ENCODE measurements at places on chromosomes 12 and 14.

- DNase-seq: no peak
These were observed 203.8 kb upstream of the RGS6 start for GRCh38 chr14:71728386-71728785.

GRCh38 chr14:75050852-75051555, at the start of gene MLH3:
Gene MLH3 (minus strand): TSS chr14:75051467. CDS start chr14:75049655, 1,812 bp downstream.
- DNase-seq: peak; percentile 80

DNA sequence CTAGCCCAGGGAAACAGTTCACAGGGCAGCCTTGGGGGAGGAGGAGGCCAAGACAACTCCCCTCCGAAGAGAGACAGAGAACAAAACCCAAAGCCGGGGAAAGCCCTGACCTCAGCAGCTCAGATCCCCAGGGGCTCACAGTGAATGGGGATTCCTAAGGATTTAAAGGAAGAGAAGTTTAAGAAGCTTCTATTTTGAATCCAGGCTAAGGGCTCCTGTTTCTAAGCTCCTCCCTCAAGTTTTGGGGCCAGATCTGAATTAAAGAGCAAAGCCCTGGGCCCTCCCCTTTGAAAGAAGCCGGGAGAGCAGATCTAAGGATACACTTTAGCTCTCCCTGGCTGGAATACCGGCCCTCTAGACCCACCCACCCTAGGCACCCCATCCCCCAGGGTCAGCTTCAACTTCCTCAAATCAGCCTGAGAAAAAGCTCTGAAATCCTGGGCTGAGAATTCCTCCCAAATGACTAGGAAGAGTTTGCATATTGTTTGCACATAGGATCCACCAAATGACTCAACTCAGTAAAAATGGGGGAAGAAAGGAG, 3.9 kb downstream of the KDM2B start:
- DNase-seq: no peak

GRCh38 chr12:26443309-26443708, 247.9 kb downstream of the SSPN start:
- DNase-seq: no peak

DNA sequence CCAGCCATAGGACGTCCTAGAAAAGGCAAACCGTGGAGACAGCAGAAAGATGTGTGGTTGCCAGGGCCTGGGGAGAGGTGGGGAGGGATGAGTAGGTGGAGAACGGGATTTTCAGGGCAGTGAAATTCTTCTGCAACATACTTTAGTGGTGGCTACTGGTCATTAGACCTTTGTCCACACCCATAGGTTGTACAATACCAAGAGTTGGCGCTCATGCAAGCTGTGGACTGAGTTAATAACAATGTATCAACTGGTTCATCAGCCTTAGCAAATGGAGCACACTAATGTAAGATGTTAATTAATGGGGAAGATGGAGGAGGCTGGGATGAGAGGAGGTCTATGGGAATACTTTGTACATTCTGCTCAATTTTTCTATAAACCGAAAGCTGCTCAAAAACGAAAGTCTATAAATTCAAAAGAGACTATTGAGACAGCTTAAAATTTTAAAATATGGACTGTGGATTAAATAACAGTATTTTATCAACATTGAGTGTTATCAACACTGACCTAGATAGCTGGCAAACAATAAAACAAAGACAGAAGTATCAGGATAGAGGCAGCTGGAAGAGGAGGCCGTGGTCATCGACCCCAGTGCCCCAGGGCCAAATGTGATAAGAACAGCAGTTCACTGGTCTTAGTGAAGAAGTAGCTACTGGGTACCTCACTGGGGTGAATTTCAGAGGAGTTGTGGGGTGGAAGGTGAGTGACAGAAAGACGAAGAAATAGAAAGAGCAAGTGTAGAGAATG, 90.9 kb downstream of the SYNE3 start:
- DNase-seq: no peak

GRCh38 chr12:85627584-85627983, 208.6 kb downstream of the RASSF9 start:
- DNase-seq: no peak

DNA sequence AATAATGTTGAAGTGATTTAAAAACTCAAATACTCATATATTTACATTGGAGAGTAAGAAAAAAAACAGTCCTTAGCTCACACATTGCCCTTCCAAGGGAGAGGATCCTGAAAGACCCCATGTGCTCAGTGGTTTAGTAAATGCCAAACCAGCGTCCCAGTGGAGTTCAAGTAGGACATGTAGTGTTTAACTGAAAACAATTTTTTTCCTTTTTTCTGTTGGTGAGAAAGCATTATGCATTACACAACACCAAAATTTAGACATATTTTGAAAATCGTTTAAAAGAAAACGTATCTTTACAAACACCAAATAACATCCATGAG, 33.6 kb downstream of the UBR7 start:
- DNase-seq: no peak

DNA sequence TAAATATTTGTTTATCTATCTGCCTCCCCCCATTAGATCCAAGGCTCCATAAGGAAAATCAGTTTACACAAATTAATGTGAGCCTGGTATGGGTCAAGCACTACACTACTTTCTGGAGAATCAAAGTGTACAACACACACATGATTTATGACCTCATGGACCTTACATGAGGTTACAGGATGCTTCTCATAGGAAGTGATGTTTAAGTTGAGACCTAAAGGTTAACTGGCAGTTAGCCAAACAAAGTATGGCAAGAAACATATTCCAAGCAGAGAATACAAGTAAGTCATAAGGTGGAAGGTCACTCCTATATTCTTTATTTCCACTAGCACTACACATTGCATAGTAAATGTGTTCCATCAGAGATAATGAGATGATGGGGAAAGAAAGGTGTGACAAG, 39.2 kb downstream of the OSBPL8 start:
- no peak for DNase-seq

- DNase-seq: no peak
These were observed 30.2 kb downstream of the BEGAIN start for GRCh38 chr14:100556936-100557505.

DNA sequence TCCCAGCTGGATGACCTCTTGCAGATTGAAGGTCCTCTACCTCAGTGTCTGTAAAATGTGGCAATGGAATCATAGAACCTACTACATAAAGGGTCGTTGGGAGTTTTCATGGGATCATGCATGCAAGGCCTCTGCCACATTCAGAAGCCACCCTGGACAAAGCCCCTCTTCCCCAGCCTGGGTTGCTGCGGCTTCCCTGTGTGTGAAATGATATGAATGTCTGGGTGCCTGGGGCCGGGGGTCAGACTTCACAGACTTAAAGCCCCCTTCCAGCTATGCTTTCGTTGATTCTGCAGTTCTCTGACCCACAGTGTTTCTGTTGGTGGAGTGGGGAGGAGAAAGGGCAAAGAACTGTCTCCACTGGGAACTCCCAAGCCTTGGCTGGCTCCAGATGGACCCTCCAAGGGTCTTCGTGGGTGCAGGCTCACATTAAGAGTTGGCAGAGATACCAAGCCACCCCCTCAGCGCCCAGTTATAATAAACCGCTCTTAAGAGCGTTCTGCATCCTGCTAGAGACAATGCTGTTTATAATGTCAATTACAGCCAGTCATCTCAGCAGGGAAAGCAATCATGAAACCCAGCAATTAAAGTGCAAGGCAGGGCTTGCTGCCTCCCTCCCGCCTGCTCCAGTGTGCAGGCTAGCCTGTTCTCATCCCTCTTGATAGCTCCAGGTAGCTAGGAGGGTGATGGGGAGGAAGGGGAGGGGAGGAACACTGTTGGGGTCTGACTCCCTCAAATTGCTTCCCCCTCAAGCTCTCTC, 210.9 kb upstream of the FKBP4 start:
- no peak for DNase-seq

DNA sequence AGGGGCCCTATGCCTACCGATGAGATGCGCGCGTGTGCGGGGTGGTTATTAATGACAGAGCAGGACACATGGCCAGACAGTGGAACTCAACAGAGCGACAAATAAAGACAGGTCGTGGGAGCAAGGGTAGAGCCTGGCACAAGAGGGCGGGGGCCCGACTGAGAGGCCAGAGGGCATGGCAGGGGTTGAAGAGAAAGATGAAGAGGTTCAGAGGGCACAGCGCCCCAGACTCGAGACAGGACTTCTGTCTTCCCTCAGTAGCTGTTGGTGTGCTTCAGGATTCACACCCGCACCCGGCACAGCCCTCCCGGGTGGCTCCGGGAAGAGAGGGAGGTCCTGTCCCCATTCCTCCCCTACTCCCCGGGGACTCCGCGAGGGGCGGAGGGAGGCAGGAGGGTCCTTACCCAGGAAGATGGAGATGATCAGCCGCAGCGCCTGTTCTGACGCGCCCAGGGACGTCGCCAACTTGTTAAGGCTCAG, 366 bp downstream of the LPCAT3 start:
- no peak for DNase-seq

DNA sequence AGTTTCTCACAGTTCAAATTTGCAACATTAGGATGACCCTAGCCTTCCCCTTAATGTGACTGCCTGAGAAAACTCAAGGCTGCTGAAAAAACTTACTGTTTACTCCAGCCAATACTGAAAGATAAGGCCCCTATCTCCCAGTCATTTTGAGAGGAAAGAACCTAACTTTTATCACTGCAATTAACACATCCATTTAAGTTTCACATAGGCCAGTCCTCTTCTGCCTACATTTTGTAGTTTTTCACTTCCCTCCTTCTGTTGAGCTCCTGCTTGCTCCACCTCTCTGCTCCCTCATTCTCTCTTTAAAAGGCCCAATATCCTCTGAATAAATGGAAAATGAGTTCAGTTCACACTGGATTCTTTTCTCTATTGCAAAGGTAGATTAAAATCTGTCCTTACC, 1996.2 kb upstream of the FLRT2 start:
- no peak for DNase-seq

DNA sequence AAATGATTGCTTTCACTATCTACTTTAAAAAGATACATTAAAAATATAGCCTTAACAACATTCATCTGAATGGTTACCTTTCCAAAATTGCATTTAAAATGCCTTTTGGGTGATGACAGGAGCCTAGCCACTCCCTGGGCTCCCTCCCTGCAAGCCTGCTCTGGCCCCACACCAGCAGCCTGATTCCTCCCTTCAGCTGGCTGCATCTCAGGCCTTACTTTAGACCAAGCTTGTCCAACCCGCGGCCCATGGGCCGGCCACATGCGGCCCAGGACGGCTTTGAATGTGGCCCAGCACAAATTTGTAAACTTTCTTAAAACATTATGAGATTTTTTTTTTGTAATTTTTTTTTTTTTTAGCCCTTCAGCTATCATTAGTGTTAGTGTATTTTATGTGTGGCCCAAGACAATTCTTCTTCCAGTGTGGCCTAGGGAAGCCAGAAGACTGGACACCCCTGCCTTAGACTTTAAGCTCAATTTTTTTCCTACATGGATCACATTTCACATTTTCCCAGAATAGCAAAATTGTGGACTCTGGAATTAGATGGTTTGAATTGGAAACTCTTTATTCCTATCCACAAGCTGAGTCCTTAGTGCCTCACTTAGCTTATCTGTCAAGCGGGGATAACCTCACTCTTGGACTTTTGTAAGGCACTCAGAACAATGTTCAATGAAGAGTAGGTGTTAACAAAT, 124.4 kb downstream of the MYRFL start:
- no peak for DNase-seq

DNA sequence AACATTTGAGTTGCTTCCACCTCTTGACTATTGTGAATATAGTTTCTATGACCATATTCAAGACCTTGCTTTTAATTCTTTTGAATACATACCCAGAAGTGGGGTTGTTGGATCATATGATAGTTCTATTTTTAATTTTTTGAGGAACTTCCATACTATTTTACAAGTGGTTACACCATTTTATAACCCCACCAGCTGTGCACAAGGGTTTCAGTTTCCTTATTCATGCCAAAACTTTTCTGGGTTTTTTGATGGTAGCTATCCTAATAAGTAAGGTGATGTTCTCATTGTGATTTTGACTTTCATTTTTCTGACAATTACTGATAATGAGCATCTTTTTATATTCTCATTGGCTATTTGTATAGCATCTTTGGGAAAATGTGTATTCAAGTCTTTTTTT, 109.4 kb upstream of the GARIN2 start:
- no peak for DNase-seq

DNA sequence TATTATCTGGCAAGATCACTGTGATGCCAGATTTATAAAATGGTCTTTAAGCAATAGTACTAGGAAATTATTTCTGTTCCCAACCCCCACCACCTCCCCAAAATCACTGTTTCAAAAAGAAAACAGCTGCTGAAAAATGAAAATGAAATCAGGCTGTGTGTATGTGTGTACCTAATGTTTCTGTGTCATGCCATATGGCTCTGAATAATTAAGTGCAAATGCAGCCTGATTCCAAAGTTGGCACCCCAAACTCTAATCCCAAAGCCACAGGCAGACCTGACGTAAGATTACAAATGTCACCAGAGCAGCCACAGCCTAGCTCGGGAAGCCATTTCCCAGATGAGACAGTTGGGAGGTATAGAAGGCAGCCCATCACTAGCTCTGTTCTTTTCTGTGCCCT, 175.5 kb downstream of the MED13L start:
- DNase-seq: no peak

DNA sequence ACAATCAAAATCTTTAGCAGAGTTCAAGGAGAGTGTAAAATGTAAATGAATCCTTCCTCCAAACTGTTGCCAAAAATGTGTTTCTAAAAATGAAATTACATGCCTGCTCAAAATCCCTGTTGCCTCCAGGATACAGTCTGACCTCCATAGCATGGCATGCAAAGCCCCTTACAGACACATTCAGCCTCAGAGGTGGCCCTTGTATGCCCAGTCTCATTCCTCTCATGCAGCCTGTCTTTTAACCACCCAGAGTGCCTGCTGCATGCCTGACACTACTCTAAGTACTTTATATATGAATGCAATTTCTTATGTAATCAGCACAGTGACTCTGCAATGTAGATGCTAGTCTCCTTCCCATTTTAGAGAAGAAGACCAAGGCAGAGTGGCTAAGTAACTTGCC, 24.4 kb upstream of the PTPRQ start:
- DNase-seq: no peak

DNA sequence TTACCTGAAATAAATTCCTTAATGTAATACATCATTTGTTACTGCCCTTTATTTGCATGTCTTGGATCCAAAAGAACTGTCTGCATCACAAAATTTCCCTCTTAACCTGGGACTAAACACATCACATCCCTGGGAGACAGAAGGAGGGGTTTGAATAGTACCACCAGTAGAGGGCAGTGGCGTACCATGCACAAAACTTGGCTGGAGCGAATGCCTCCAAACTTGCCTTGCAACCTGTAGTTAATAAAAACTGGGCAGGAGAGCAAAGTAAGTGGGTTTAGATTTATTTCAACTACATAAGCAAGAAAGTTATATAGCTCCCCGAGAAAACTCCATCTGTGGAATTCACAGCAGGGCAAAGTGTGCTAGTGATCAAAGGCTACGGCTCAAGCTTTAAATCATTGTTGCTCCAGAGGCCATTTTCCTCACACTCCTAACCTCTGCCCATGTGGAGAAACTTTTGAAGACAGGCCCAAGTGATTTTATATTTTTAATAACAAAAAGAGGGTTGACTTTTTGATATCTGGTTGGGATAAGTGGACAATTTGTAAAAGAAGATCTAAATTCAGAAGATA, 1176.7 kb upstream of the SEL1L start:
- DNase-seq: peak; percentile 2

- DNase-seq: no peak
These were observed 50.4 kb downstream of the TBX5 start for GRCh38 chr12:114355389-114356088.

- DNase-seq: no peak
These were observed 97.6 kb upstream of the DIO3 start for GRCh38 chr14:101463566-101464171.

Data from stimulated activated CD4-positive, alpha-beta T cell treated with anti-CD3 and anti-CD28 coated beads, Interleukin-12 subunit alpha, Interleukin-12 subunit beta, amount 100 ng/mL, for 4 hours (primary cell).